A172 (cell line): ENCODE measurements at places on chromosomes 7 and 10. TPM values are rescaled to one million over a fixed set of nuclear protein-coding genes. Genes with fewer than 3 reads are reported as not detected.
A peak's percentile ranks its signal among the peaks of the same experiment; 100 is the strongest.

FOXI2 gene
- not detected in 2 replicates for total RNA-seq

TUBAL3 gene
- not detected in 2 replicates for total RNA-seq

KMT2C gene
- total RNA-seq = 9.5 and 11.3 TPM in 2 replicates

ZNF736 gene
- 1.1 and 3.5 TPM in 2 replicates for total RNA-seq

APBB1IP gene
- total RNA-seq = not detected in 2 replicates

PPP1R9A gene
- total RNA-seq = 6.9 and 9.7 TPM in 2 replicates

AMPH gene
- 12.4 and 13.4 TPM in 2 replicates for total RNA-seq

GRCh38 chr7:24975644-24976260, 4.2 kb downstream of the OSBPL3 start:
- DNase-seq = no peak

GRCh38 chr10:104613406-104613805, 27.7 kb upstream of the SORCS3 start:
- no peak for DNase-seq

- DNase-seq = no peak
These were observed 28.5 kb downstream of the ZMIZ1 start for GRCh38 chr10:79097021-79097872.

GRCh38 chr7:332020-332517, 42.1 kb downstream of the FOXL3 start:
- DNase-seq = no peak

DNA sequence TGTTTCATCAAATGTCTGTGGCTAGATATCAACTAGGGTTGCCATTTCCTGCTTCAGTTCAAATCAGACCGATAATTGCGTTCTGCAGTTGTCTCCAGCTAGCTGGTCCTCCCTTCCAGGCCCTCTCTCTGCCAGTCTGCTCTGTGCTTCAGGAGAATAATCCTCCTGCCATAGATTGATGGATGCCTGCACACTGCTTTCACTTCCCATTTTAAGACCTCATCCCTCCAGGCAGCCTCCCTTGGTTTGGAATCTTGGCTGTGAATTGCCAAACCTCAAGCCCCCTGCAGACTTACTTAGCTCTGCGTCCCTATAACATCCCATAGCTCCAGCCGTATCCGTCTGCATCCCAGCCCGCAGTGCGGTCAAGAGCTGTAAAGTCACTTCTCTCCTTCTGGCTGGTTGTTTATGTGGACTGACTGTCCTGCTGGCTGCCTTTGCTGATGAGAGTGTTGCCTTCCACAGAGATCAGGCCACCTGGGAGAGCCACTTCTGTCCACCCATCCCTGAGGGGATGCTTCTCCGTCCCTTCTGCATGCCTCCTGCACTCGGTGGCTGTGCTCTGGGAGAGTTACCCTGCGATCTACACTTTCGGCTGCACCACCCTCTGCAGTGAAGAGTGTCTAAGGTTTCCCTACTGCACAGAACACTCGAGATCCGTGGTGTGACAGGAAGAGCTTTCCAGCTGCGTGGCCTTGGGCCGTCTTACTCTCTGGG, 22.4 kb upstream of the KLF6 start:
- DNase-seq = peak; percentile 65

DNA sequence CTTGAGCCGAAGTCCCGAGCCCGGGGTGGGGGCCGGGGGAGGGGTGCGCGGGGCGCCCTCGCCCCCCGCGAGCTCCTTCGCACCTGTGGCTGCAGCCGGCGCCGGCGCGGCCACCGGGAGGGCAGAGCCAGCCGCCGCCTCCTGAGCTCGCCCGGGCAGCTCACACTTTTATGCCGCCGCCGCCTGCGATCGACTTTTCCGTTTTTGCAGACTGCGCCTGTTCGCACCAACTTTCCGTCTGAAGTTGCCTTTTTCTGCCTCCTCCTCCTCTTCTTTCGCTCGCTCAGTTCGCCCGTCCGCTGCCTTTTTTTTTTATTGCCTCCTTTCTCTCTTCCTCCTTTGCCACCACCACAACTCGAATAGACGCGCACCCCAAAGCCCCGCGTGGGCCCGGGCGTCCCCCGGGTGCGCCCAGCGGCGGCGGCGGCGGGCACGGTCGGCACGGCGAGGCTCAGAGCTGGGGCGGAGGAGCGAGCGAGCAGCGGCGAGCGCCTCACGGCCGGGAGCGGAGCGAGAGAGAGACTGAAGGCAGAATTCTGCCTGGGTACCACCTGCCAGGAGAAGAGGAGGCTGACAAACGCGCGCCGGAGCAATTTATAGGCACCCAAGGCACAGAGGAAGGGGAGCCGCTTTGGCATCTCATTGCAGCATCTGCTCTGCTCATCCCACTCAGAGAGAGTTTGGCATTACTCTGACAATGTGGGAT, at the start of gene C1QL3:
Gene C1QL3 (minus strand): TSS at position 569 of the 706 bp plus-strand sequence. CDS start 814 bp downstream, outside the sequence.
- DNase-seq = no peak

DNA sequence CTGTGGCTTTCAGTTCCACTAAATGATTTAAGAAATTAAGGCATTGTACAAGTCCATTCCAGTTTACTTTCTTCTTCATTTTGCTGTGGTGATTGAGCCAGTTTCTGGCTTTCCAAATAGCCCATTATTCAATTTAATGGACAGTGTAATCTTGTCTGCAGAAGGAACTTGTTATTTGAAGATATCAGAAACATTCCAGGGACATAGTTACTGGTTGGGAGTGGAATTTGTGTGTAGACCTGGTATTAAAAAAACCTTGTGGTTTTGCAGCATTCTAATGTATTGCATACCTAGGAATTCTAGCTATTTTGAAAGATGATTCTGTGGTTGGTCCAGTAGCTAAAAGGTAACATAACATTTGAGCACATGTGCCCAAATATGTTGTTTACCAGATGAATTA, 72.2 kb downstream of the MCU start:
- DNase-seq = peak; percentile 91

DNA sequence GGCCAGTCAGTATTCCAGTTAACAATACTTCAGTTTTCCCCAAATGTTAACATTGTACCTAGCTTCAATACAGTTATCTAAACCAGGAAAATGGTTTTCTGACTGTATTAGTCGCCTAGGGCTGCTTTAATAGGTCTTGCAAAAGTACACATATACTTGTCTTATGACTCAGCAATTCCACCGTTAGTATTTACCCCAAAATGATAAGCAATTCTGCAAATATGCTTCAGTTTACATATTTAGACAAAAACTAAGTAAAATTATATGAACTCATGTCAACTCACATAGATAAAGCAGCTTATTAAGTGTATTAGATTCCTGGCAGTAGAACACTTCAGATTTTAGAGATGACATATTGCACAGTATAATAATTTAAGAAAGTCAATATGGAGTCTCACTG, 363.3 kb downstream of the ARL4A start:
- peak; percentile 33 for DNase-seq

GRCh38 chr7:65972976-65973375, 9.0 kb downstream of the GUSB start:
- DNase-seq = no peak
